ENCODE measurements at places on chromosomes 3 and 15.

GRCh38 chr15:84908564-84908963 is 24.1 kb downstream of the SLC28A1 start:
- DNase-seq = no peak

DNA sequence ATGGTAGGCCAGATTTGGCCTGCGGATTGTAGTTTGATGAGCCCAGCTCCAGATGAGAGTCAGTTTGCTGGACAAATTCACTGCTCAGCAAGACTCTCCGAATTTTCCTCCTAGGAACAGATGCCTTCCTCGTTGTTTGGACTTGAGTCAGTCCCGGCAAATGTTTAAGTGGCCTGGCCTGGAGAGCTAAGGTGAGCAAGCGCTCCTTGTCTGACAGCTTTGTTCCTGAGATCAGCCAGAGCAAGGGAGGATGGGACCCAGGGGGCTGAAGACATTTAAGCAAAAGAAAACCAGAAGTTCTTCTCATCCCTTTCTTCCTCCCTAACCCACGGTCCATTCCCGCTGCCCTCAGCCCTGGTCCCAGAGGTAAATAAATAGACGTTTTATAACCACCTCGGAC is 40.3 kb downstream of the POLR2M start:
- DNase-seq = no peak

DNA sequence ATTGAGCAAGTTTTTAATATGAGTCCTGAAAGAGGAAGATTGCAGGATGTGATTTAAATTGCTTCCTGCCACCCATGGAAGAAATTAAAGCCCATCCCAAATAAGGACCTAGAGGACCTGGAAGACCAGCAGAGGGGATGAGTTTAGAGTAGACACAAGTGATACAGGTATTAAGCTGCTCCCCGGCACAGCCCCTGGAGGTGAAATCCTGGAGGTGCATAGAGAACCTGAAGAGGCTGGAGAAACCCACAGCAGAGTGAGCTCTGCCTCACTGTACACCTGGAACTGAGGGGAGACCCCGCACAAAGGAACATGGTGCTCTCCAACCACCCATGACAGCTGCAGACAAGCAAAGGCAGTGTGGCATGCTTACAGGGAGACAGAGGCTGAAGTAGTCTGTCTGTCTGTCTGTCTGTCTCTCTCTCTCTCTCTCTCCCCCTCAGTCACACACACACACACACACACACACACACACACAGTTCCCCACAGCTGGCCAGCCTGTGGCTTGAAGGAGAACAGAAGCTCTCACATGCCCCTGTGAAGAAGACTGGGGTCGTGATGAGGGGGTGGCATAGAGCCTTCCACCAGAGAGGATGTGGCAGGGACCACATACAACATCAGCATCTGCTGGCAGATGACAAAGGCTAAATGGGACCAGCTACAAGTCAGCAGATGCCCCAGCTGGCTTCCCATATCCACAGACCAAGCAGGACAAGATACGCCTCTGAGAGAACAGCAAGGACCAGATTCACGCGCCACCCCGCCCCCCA is 38.1 kb downstream of the FSIP1 start:
- DNase-seq = no peak

- DNase-seq = no peak
Observed at GRCh38 chr15:23372284-23372683, 17.7 kb downstream of the GOLGA8S start.

GRCh38 chr3:69406163-69406562 is 20.3 kb upstream of the FRMD4B start:
- DNase-seq = no peak

DNA sequence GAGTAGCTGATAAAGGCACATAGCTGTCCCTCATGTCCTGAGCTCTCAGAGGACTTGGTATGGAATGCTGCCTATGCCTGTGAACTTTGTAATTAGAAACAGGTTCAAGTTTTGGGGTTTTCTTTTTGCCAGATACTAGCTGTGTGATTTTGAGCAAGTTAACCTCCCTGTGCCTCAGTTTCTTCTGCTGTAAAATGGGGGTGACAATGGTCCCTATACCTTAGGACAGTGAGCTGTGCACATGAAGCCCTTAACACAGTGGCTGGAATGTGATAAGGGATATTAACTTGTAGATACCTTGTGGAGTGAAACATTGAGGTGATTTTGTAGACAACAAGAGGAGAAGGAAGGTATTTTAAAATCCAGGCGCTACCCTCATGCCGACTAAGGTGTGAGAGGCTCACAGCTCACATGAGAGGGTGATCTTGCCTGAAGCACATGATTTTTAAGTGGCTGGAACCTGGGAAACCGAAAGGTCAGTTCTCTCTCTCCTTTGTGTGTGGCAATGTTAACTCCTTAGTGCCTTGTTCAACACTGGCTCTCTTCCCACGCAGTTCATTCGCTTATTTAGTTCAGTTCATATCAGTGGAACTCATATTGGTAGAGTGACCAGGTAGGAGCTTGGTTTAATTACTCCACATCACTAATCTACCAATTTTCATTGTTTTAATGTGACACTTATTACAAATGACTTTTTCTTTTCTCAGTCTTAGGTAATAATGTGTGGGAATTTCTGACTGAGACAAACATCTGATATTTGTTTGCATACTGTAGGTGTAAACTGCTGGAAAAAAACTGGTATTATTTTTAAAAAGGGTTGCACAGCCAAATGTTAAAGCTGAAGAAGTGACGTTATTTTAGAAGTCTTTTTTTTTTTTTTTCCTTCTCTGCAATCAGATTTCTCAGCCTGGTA is 236.2 kb downstream of the ITPR1 start:
- no peak for DNase-seq

- no peak for DNase-seq
Observed at GRCh38 chr15:76376029-76376428, 39.5 kb downstream of the ISL2 start.
